ENCODE measurements at places on chromosomes 5 and 9.

DNA sequence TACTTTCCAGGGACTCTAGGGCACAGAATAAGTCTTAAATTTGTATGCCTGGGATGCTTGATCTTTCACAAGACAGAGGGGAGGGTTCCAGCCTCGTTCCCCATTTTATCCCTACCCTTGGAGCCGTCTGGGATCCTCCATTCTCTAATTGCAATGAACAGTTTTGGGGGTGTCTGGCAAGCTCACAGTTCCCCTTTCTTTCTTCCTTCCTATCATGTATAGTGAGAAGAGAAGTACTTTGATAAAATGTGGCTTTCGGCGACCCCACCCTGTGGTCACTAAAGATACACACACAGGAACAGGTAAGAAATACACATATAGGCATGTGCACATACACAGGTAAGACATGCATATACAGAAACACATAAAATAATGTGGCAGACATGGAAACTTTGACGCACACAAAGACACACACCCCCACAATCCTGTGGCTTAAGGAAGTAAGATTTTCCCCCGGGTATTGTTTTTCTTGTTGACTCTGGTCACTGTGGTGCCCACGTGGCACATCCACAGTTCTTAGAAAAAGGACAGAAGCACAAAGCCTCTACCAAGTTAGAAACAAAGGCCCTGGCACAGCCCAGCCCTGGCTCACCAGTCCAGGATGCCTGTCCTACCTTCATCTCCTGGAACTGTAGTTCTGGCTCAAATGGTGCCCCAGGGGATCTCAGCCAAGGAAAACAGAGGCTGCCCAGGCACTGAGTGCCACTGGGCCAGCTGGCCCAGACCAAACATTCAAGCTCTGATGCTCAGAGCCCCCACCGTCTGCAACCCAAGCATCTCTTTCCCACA is 6.3 kb upstream of the SMU1 start:
- DNase-seq = no peak

GRCh38 chr9:84315278-84315877 is 25.2 kb downstream of the SLC28A3 start:
- peak; percentile 42 for DNase-seq

DNA sequence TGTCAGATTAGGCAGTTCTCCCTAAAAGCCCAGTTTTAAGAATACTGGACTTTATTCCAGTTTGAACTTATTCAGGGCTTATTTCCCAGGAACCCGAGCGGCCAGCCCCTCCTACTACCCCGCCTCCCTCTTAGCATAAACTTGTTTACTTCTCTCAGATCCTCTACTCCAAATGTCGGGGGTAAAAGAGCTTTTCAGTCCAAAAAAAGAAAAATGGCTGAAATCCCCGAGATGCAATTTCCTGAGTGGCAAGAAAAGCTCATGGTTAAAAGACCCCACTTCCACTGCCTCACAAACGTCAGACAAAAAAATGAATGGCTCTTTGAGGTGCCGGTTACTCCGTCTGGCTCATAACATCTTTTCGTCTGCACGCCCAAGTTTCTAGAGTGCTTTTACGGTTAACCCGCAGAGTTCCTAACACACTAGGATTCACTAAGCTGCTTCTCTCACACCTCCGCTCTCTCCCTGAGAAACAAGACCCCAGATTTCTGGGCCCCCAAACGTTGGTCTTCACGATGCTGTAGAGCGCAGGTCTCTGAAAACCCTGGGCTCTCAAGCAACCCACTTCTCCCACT is 402 bp downstream of the BRD8 start:
- no peak for DNase-seq

GRCh38 chr9:14294659-14295058 is 19.3 kb downstream of the NFIB start:
- DNase-seq = no peak

- DNase-seq = no peak
Observed at GRCh38 chr5:159100782-159101646, 1.3 kb upstream of the EBF1 start.

DNA sequence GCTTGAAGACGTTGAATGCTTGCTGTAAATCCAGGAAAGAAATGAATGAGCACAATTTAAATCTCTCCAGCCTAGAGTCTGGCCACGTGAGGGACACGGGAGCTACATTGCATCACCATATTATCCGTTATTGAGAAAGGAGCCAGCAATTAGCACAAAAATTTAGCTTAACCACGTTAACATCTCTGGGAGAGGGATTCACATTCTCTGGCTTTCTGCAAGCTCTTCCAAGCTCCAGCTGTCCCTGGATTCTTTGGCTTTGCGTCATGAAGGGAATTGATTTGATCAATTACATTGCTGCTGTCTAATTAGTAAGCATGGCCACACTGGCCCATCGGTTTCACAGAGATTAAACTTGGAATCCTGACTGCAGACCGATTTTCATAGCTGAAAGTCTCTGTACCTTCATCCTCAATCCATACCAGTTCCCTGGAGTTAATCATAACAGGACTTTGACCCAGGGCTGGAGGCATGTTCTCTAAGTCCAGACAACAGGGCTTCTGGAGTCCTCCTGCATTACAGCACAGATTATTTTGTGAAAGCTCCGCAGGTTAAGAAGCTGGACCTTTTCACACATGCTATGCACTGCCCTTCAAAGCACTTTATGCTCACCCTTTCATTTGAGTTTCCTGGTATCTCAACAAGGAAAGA is 31.6 kb downstream of the ADRA1B start:
- DNase-seq = no peak

DNA sequence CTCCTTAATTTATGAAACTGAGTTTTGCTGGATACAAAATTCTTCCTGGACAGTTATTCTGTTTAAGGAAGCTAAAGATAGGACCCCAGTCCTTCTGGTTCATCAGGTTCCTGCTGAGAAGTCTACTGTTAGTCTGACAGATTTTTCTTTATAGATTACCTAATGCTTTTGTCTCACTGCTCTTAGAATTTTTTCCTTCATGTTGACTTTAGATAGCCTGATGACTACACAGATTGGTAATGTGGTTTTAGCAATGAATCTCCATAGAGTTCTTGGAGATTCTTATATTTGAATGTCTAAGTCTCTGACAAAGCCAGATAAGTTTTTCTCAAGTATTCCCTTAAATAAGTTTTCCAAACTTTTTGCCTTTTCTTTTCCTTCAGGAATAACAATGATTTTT is 419.7 kb downstream of the CDH10 start:
- DNase-seq = no peak
